Stimulated activated CD8-positive, alpha-beta memory T cell treated with anti-CD3 and anti-CD28 coated beads, Interleukin-7, amount 100 ng/mL, for 4 hours (primary cell): ENCODE measurements at places on chromosomes 1 and 21.

GRCh38 chr1:201593200-201593921 lies 54.4 kb downstream of the NAV1 start:
- DNase-seq, result no peak

- no peak for DNase-seq
Measured at GRCh38 chr1:27015260-27015659, 2.6 kb upstream of the TENT5B start.

- no peak for DNase-seq
Measured at GRCh38 chr1:23661887-23662286, 29.7 kb upstream of the RPL11 start.

DNA sequence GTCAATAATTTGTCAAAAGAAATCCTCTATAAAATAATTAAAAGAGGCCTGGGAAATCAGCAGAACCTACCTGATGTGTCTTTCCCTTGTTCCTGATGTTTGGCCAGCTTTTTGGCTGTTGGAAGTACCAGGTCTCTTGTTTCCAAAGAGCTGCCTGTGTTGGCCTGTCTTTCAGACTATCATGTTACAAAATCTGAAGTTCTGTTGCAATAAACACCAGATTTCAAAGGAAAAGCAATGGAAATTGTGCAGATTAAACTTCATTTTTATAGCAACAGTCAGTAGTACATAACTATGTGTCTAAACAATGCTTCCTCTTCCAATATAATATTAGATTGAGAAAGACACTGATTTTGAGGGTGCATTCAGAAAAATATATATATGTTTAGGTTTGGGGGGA lies 647.2 kb upstream of the CXADR start:
- DNase-seq, result no peak

DNA sequence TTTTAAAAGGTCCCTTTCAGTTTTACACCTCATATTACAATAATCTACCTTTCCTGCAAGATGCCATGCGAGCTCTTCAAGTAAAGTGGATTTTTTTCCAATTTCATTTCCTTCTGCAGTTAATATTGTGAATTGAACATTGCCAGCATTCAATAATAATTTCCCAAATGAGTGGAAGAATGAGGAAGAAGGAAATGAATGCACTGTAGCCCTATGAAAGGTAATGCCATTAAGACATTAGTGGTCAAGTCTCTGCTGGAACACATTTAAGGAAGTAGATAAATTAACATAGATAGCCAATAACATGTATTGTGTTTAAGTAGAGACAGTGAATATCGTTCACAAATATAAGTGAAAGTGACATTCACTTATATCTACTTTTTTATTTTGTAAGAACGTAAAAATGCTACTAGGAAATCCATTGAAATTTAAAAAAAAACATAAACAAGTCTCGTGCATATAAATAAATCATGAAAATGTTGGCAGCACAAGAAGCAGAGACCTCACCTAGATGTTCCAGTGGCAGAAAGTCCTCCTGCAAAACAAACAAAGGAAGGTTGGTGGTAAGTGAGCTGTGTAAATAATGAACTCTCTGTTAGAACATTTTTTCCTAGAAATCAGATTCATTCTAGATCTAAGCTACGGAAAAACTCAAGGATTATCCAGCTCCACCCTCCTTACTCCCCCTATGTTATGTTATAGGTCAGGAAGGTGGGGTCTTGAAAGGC lies 17.7 kb downstream of the FCRL3 start:
- DNase-seq, result no peak

- no peak for DNase-seq
Measured at GRCh38 chr1:111556325-111557037, 53.0 kb upstream of the ADORA3 start.

GRCh38 chr1:41534181-41535076 lies 49.9 kb upstream of the EDN2 start:
- DNase-seq, result no peak

- no peak for DNase-seq
Measured at GRCh38 chr1:27955076-27955475, 4.7 kb upstream of the XKR8 start.

DNA sequence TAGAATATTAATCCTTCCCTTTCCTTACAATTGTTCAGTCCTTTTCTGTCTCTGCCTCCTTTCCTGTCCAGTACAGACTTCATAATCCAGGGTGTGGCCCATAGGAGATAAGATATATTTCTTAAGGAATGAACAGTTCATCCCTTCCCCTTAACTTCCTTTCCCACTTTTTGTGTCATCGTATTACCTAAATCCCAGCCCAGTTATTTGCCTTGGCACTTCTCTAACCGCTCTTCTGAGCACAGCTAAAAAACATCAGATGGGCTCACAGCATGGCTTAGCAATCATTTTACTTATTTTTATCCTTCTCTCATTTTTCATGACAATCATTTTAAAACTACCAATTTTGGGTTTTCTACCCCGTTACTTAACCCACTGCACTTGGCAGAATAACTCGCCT lies 39.6 kb downstream of the F3 start:
- DNase-seq, result no peak

DNA sequence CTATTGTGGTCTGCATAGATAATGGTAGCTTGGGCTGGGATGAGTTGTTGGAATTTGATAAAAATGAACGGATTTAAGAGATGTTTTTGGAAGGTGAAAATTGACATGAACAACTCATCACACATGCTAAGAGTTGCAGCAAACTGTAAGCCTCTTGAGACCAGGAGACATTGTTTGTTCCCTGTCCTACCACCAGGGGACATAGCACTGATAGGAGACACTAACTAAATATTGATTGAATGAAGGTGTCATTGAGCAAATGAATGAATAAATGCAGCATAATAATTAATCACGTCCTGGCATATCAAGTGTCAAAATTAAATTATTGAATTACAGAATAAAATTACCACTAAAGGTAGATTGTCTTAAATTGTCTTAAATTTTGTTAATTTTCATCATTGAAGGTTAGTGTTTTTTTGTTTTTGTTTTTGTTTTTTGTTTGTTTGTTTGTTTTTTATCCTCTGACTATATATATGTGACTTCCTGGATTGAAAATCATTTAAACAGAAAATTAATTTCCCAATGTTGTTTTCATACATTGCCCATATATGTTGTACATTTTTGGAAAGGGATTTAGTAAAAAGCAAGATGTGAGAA lies 285.3 kb upstream of the C1orf105 start:
- no peak for DNase-seq

DNA sequence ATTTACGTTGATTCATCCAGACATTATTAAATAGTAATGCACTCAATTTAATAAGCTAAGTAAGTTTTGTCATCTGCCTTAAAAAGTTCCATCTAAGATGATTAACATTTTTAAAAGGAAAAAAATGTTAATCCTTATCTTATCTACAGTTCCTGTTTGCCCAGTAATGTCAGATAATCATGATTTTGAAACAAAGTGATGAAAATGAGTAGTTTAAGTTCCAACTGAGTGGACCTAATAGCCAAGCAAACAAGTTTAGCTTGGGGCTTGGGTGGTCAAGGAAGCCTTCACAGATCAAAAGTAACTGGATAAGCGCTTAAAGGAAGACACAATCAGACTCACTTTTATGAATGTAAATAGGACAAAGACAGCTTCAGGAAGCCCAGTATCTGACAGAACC lies 40.5 kb upstream of the JAK1 start:
- no peak for DNase-seq

- no peak for DNase-seq
Measured at GRCh38 chr1:106768501-106768900, 288.0 kb upstream of the PRMT6 start.
